GM23248 (cell line): ENCODE measurements at places on chromosomes 2 and 18.

- DNase-seq, result peak; percentile 57
These were observed 25.3 kb upstream of the BZW1 start for GRCh38 chr2:200786423-200786822.

DNA sequence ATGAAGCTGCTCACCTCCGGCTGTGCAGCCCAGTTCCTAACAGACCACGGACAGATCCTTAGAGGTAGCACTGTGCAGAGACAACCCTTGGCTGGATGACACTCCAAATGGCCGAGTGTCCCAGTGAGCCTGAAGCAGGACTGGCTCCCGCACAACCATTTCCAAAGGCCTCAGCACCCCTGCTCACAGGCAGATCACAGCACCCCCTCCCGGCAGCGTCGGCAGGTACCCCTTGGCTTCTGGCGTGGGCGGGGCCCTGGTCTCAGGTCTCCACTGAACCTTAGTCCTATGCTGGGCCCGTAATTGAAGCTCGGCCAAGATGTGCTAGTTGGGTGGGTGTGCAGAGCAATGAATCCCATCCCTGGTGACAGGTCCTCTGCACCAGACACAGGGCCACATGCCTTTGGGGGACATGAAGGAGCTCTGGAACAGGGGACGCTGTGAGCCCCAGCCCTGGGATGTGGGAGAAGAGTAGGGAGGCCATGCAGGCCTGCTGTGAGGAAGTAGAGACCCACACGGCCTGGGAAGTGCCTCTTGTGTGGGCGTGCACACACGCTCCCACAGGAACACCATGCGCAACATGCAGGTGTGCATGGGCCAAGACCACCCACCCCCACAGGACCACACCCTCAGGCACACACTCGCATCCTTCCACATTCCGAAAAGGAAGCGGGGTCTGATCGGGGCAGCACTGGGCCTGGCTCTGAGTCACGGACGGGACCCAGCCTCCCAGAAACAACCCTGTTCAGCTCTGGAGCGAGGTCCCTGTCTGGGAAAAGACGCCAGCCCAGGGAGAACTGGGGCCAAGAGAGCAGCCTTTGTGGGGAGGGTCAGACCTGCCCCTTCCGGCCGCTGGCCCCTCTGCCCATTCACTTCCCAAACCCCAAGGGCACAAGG lies 2.8 kb downstream of the DUSP2 start:
- no peak for DNase-seq

GRCh38 chr2:72513011-72513410 lies 312.8 kb downstream of the EXOC6B start:
- DNase-seq, result no peak

DNA sequence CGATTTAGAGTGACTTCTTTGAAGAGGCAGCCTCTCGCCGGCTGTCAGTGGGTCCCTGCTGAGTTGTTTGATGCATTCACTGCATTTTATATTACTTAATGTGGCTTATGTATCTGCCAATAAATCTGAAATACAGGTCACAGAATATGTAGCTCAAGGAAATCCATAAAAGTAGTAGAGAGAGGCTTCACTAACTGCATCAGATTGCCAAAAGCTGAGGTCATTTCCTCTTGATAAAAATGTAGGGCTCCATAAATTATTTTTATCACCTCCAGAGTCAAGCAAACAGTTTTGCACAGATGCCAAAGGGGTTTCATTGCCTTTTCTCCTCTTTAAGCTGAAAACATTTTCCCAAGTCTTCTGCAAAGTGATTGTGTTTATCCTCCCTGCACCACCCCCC lies 36.5 kb upstream of the CCDC93 start:
- DNase-seq, result peak; percentile 44

DNA sequence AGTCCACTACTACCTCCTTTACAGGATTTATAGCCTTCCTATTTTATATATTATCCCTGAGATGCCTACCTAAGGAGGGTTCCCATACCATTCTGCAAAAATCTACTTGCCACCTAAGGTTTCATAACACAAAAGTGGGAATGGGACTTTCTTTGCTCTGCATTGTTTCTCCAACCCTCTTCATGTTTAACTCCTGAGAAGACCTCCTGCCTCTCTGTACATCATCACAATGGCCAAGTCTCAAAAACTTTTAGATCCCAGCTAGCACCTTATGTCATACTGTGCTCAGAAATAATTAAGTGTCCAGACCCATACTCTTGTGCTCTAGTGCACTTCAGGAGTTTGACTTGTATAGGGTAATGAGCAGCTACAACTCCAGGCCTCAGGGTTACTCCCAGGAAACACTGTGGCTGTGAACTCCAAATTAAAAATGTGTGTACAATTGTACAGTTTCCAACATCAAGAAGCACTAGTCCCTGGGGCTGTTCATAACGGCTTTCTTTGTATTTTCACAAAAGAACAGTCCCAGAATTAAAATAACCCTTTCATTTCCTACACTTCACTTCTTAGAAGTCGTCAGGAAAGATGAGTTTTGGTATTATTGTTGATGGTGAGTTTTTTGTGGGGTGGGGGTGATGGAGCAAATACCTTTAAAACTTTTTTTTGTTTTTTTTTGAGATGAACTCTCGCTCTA lies 39.4 kb downstream of the METAP1D start:
- DNase-seq, result peak; percentile 18

GRCh38 chr2:195477248-195477995 lies 179.6 kb upstream of the SLC39A10 start:
- DNase-seq, result peak; percentile 63

DNA sequence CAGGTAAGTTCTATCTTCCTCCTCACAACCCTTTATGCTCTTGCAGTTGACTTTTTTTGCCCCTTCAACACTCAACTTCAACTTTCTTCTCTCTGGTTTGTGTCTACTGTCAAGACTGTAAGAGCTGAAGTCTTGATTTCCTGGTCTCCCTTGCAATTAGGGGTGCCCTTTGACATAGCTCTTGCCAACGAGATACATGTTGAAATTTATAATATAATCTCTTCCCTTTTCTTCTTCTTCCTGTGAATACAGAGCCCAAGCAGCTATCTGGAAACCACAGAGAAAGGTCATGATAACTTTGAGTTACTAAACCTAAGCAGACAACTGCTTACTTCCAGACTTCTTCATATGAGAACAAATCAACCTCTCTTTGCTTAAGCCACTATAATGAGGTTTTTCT lies 163.5 kb downstream of the MC4R start:
- DNase-seq, result no peak

- DNase-seq, result peak; percentile 83
These were observed 359.5 kb downstream of the RND3 start for GRCh38 chr2:150127995-150128394.

DNA sequence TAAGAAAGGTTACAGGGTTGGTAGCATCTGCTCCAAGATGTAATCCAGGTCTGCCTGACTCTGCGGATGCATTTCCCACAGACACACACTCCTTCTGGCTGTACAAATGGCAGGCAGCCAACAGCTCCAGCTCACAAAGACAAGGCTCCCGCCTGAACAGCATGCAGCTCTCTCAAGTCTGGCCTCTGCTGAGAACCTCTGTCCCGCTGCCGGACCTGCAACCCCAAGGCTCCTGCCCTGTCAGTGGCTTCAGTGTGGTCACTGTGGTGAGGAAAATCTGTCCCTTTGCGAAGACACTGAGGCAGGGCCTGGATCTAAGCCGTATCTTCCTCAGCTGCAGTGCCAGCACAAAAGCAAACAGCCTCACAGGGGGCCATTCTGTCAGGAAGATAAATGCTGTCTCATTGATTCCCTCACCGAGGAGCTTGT lies 469.3 kb upstream of the MEX3C start:
- DNase-seq, result peak; percentile 10

- peak; percentile 88 for DNase-seq
These were observed 72.4 kb upstream of the IL1R1 start for GRCh38 chr2:102070058-102070642.

DNA sequence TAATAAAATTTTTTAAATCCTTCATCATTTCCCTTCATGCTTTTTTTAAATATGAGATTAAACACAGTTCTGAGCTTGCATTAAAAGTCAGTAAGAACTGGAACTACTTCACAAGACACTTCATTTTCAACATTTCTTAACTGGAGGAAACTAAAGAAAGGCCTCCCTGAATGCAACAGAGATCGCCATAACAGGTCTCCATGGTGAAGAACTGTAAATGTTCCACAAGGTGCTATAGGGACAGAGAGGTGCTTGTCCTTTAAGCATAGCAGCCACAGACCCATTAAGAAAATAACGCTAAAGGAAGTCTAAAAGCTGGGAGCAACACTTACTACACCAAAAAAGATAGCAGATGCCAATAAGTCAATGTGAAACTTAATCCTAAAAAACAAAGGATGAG lies 8.5 kb downstream of the STAM2 start:
- peak; percentile 10 for DNase-seq

DNA sequence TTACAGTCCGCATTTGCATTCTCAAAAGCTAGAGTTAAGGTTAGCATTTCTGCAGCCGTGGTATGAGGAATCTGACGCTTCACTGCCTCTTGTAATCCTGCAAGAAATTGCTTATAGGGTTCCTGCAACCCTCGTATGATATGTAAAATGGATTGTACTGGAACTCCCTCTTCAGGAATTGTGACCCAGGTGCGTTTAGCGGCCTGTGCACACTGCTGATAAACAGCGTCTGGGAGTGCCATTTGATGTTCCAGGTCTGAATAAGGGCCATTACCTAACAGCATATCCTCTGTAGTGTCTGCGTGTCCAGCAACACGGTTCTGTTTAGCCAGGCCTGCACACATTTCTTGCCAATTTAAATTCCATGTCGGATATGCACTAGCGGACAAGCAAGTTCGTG lies 42.5 kb downstream of the CXCR4 start:
- no peak for DNase-seq

DNA sequence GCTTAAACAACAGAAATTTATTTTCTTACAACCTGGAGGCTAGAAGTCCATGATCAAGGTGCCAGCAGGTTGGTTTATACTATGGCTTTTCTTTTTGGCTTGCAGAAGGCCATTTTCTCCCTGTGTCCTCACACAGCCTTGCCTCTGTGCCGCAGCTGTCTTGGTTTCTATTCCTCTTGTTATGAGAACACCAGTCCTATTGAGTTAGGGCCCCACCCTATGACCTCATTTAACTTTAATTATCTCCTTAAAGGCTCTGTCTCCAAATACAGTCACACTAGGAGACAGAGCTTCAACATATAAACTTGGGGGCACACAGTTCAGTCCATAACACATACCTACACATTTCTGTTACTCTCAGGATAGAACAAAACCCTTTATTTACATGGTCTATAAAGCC lies 17.3 kb upstream of the RHOB start:
- peak; percentile 65 for DNase-seq

GRCh38 chr2:217225596-217225995 lies 365.7 kb upstream of the TNP1 start:
- no peak for DNase-seq

DNA sequence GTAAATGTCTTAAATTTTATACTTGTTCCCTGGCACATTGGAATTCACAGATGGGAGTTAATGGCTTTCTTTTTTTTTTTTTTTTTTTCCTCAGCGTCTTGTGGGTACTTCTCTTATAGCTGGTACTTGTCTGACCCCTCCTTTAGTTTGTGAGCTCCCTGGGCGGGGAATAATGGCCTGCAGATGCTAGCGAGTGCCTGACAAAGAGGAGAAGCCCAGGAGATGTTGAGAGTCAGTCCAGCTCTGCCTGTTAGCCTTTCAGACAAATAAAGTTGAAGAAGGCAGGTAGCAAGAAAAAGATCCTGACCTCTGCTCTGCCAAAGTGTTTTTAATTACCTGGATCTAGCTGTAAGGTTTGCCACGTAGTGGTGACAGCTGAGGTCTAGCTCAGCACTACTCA lies 6.6 kb downstream of the BCL2L11 start:
- DNase-seq, result no peak

GRCh38 chr2:32745191-32745590 lies 117.3 kb downstream of the TTC27 start:
- peak; percentile 81 for DNase-seq

GRCh38 chr2:196224756-196225155 lies 53.4 kb upstream of the STK17B start:
- DNase-seq, result no peak

- no peak for DNase-seq
These were observed 568.7 kb downstream of the METTL4 start for GRCh38 chr18:2002604-2003003.

- no peak for DNase-seq
These were observed 39.1 kb downstream of the CRACDL start for GRCh38 chr2:98896944-98897343.

DNA sequence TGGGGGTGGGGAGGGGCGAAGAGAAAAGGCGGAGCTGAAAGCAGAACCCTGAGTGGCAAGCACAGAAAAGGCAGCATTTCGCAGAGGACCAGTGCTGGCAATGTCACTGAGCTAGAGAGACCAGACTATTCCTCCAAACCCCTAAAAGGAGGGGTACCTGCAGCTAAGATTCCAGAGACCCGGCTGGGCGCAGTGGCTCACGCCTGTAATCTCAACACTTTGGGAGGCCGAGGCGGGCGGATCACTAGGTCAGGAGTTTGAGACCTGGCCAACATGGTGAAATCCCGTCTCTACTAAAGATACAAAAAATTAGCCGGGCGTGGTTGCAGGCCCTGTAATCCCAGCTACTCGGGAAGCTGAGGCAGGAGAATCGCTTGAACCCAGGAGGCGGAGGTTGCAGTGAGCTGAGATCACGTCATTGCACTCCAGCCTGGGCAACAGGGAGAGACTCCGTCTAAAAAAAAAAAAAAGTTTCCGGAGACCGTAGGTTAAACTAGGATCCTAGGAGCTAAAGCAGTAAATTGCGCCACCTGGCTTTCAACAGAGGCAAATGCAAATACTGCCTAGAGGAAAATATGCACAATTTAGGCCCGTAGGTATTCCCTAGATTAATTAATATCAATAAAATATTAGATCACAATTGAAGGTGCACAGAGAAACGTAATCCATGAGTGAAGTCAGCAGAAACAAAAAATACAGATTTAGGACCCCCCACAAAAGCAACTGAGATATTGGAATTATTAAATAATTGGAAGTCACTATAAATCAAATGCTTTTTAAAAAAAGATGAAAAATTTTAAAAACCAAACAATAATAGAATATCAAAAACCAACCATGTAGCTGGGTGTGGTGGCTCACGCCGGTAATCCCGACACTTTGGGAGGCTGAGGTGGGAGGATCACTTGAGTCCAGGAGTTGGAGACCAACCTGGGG lies 4.9 kb downstream of the UCN start:
- DNase-seq, result peak; percentile 88

DNA sequence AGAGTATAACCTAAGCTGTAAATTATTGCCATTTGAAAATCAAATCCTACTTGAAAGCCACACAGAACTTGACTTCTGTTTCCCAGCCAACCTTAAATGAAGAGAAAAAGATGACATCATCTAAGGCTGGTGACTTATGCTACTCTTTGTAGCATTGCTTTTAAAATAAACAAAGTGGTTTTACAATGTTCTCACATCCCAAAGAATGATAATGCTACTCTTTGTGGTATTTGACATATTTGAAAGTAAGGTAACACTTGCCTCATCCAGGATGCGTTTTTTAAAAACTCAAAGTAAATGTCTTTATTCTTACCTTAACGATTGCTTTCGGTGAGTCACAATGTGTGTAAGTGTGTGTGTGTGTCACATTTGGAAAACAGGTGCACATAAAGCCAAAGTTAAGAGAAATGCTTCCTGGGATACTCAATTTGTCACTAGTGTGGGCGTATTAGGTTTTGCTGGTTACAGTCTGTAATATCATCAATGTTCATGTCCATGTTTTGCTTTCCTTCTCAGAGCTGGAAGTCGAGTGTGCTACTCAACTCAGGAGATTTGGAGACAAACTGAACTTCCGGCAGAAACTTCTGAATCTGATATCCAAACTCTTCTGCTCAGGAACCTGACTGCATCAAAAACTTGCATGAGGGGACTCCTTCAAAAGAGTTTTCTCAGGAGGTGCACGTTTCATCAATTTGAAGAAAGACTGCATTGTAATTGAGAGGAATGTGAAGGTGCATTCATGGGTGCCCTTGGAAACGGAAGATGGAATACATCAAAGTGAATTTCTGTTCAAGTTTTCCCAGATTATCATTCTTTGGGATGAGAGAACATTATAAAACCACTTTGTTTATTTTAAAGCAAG lies 2.6 kb downstream of the PMAIP1 start:
- DNase-seq, result peak; percentile 80
